EH (cell line): ENCODE measurements at places on chromosomes 6 and 20.

- DNase-seq: peak; percentile 51
These were observed 54.4 kb upstream of the RBM24 start for GRCh38 chr6:17226786-17227233.

DNA sequence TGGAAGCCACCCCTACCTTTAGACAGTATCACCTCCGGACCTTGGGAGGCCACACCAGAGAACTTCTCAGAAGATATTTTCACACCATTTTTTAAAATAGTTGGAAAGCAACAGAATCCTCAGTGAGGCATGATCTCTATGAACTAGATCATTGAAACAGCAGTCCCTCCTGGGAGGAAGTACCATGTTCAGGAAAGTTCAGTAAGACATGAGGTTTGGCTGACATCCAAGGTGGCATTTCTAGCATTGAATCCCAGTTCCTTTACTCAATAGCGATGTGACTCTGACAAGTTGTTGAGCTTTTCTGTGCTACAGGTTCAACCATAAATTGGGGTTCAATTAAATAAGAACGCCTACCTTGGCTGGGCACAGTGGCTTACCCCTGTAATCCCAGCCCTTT is 169.0 kb downstream of the TBC1D7 start:
- DNase-seq: no peak

- DNase-seq: no peak
These were observed 38.8 kb downstream of the CITED2 start for GRCh38 chr6:139335447-139336210.

DNA sequence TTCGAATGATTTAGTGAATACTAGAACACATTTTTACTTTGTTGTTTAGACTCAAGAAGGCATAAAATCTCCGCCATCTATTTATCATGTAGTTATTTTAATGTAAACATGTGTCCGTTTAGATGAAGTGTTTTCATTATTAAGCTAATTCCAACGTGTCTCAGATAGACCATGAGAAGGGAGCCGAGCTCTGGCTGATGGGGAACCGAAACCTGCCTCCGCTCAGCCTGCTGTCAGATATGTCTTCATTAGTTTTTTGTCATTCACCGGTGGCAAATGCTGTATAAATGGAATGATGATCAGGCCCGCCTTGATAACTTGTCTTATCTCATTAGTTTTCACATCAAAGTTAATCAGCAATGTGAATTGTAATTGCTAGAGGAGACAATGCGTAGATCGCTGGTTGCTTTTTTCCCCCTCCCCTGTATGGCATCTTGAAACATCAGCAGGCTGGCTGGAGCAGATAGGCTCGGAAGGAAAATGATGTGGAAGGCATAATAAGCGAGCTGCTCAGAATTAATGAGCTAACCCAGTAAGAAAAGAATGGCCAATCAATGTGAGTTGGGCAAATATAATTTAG is 136.4 kb downstream of the LINC00237 start:
- DNase-seq: no peak

GRCh38 chr6:4259391-4259790 is 124.0 kb upstream of the ECI2 start:
- no peak for DNase-seq

GRCh38 chr20:31923388-31924331 is 28.2 kb downstream of the PDRG1 start:
- no peak for DNase-seq

- peak; percentile 49 for DNase-seq
These were observed 79.9 kb downstream of the THBS2 start for GRCh38 chr6:169173532-169174268.

GRCh38 chr6:158835616-158836221 is 16.6 kb upstream of the EZR start:
- no peak for DNase-seq

- DNase-seq: no peak
These were observed 201.5 kb upstream of the ECI2 start for GRCh38 chr6:4336778-4337442.

- DNase-seq: no peak
These were observed 20.0 kb downstream of the PDYN start for GRCh38 chr20:1973601-1974440.

DNA sequence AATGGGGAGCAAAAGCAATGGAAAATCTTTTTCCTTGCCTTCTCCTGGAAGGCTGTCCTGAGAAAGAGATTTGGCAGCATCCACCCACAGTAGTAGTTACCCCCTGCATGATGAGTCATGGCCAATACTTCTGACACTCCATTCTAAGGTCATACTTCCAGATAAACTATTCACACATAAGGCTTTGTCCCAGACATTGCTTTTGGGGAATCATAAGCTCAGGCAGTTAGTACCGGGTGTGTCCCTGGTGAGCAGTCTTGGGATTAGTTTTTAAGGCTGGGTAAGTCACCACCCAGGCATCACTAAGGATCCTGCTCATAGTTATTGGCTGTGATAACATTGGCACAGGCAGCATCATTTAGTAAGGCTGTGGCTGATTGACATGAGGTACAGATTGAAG is 160.6 kb upstream of the GGTLC1 start:
- no peak for DNase-seq

- DNase-seq: peak; percentile 22
These were observed 25.1 kb downstream of the LOC128125822 start for GRCh38 chr6:63597141-63598048.

DNA sequence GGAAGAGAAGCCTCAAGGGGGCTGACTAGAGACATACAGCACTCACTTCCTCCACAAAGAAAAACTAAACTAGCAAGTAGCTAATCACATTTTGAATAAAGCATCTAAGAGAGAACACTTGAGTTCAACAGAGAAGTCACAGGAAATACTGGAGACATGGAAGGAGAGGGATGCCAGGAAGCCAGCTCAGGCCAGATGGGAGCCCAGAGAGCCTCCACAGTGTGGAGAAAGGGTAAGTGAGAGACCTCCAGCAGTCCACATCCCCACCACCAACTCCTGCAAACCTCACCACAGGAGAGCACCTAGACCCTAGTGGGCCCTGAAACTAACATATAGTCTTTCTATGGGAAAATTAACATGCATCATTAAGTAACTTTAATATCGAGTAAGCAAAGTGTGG is 79.2 kb downstream of the EPM2A start:
- peak; percentile 29 for DNase-seq

GRCh38 chr6:20427856-20428255 is 26.2 kb downstream of the E2F3 start:
- no peak for DNase-seq

GRCh38 chr6:89353118-89353556 is 615 bp upstream of the UBE2J1 start:
- no peak for DNase-seq

DNA sequence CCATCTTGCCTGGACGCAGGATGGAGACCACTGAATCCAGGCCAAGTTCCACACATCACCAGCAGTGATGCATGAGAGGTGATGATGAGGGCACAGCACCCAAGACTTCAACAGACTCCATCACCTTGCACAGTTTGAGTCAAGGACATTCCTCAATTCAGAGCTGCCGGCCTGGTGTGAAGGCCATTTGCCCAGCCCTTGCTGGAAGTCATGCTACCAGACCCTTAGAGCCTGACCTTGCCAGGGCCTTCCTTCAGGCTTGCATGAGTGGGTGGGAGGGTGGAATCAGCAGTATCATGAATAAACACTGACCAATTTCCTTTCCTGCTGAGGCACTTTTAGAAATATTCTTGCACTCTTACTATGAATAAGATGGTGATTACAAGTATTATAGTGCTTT is 130.2 kb upstream of the SSTR4 start:
- DNase-seq: no peak

- DNase-seq: peak; percentile 23
These were observed 65.7 kb downstream of the SULF2 start for GRCh38 chr20:47719625-47720024.

DNA sequence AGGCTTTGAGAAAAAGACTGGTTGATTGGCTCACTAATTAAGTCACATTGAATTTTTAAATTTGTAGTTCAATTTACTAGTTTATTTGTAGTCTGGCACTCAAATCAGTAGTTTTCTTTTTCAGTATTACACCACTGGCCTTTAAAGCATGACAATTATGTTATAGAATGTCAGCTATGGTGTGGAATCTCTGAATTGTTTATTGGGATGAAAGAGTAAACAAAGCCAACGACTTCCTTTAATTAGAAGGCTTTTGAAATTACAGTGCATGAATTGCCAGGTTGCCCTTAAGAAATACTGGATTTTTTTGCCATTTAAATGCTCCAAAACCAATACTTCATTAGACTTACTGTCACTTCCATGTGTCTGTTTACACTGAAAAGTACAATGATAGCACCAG is 426.9 kb upstream of the RNF217 start:
- DNase-seq: no peak

GRCh38 chr6:121771937-121772720 is 336.7 kb downstream of the GJA1 start:
- no peak for DNase-seq
